ENCODE measurements at places on chromosomes 6 and 20. TPM values are rescaled to one million over a fixed set of nuclear protein-coding genes. Genes with fewer than 3 reads are reported as not detected.

The NR2E1 gene
- total RNA-seq, result not detected

The EMILIN3 gene
- total RNA-seq, result 23.1 TPM

The NINL gene
- total RNA-seq, result 22.2 TPM

The OR2J3 gene
- not detected for total RNA-seq

The CDSN gene
- not detected for total RNA-seq

The SALL4 gene
- total RNA-seq, result 0.57 TPM

The GSTA3 gene
- total RNA-seq, result not detected

The SFTA2 gene
- not detected for total RNA-seq

The FRS3 gene
- total RNA-seq, result 8.4 TPM
